ENCODE measurements at places on chromosomes 11 and 22.
A peak's percentile ranks its signal among the peaks of the same experiment; 100 is the strongest.

DNA sequence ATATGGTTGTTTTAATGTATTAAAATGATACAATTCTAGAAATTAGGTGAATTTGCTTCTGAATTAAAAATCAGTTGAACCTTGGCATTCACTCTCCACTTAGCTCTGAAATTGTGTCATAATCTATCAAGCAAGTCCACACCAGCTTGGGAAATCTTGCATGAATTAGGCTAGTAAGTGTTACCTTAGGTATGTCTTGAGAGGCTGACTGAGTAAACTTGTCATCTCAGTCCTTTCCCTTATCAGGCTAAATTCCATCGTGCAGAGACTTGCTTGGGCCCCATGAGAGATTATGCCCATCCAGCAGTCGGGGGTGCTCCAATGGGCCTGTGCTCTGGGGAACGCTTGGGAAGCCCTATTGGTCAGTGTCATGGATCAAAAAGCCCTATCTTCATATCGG lies 33.9 kb upstream of the ST14 start:
- no peak for DNase-seq

GRCh38 chr11:111923351-111923788 lies 4.7 kb downstream of the C11orf52 start:
- peak; percentile 68 for DNase-seq

GRCh38 chr11:126720539-126721235 lies 279.9 kb downstream of the KIRREL3 start:
- peak; percentile 39 for DNase-seq

- peak; percentile 12 for DNase-seq
These were observed 291.3 kb downstream of the TBC1D22A start for GRCh38 chr22:47053726-47054141.

- DNase-seq: no peak
These were observed 484.0 kb downstream of the NTM start for GRCh38 chr11:131854391-131854790.

GRCh38 chr11:29243616-29244015 lies 773.2 kb downstream of the KCNA4 start:
- peak; percentile 8 for DNase-seq

GRCh38 chr22:20550851-20551744 lies 43.7 kb downstream of the MED15 start:
- DNase-seq: peak; percentile 97

GRCh38 chr22:38435010-38435409 lies 20.0 kb downstream of the KCNJ4 start:
- no peak for DNase-seq

GRCh38 chr11:125305345-125305744 lies 140.8 kb downstream of the PKNOX2 start:
- DNase-seq: no peak

- DNase-seq: peak; percentile 19
These were observed 153.1 kb downstream of the UVRAG start for GRCh38 chr11:75968021-75968625.

- DNase-seq: peak; percentile 65
These were observed 8.3 kb upstream of the PIM3 start for GRCh38 chr22:49951986-49952896.

DNA sequence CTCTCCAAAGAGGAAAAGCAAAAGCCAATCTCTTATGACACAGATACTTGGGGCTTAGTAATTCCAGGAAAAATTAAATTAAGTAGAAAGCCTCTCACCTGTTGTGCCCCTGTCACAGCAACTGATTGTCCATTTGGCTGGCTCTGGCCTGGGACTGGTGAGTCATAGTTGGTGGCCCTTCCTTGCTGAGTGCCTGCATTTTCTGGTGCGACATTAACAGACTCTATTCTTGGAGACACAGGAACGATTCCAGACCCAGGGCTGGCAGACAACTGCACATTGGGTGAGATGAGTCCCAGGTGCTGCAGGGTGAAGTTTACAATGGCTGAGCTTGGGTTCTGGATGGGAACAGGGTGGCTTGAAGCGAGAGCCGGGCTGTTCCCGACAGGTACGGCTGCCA lies 15.6 kb downstream of the E2F8 start:
- DNase-seq: no peak

- no peak for DNase-seq
These were observed 57.7 kb downstream of the CABIN1 start for GRCh38 chr22:24068717-24069297.

DNA sequence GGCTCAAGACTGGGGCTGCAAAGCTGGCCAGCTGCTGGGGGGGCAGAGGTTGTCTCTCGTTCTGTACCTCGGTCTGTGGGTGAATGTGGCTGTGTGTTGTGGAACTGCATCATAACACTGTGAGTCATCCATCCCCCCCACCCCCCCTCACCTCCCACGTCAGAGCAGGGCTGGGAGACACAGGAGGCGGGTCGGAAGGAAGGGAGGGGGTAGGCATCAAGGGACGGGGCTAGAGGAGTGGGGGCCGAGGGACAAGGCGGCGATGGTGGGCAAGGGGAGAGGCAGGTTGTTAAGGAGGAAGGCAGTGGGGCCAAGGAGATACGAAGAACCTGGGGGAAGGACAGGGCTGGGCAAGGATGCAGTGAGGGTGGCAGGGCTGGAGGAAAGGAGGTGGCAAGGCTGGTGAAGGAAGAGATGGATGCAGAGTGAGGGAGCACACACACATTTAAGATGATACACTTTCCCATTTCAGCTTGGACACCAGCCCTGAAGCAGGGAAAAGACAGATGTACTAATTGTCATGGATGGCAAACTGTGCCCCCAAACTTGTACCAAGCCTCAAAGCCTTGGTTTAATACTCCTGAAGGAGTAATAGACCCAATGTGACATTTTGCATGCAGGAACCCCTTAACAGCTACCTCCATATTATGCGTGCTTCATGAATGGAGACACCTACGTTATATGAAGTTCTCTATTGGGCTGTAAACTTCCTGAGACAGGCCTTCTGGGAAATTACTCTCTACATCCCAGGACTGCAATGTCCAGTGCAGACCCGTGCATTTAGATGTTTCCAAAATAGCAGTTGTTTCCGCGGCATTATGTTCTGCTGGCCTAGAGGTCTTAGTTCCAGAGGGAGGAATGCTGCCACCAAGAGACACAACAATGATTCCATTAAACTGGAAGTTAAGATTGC lies at the start of gene YPEL4:
TSS of gene YPEL4 (minus strand) at position 87 of the 913 bp plus-strand sequence. CDS start 2,805 bp downstream, outside the sequence.
- peak; percentile 88 for DNase-seq

DNA sequence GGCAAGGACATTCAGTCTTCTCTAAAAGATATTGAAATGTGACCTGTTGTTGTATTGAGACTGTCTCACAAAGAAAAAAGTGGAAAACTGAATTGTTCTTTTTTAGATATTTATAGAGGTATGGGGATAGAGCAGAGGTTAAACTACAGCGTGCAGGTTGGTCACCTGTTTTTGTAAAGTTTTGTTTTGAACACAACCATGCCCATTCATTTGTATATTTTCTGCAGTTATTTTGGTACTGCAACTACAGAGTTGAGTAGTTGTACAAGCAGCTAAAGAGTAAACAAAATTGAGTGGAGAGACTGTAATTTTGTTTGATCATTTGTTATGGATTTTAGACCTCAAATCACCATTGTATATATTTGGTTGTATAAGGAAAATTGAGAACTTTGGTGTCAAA lies 11.3 kb downstream of the EED start:
- DNase-seq: no peak

GRCh38 chr11:111918390-111919256 lies at the start of gene C11orf52:
TSS of gene C11orf52 (plus strand) at chr11:111918913. CDS start at chr11:111918973, 60 bp downstream.
- DNase-seq: peak; percentile 66

DNA sequence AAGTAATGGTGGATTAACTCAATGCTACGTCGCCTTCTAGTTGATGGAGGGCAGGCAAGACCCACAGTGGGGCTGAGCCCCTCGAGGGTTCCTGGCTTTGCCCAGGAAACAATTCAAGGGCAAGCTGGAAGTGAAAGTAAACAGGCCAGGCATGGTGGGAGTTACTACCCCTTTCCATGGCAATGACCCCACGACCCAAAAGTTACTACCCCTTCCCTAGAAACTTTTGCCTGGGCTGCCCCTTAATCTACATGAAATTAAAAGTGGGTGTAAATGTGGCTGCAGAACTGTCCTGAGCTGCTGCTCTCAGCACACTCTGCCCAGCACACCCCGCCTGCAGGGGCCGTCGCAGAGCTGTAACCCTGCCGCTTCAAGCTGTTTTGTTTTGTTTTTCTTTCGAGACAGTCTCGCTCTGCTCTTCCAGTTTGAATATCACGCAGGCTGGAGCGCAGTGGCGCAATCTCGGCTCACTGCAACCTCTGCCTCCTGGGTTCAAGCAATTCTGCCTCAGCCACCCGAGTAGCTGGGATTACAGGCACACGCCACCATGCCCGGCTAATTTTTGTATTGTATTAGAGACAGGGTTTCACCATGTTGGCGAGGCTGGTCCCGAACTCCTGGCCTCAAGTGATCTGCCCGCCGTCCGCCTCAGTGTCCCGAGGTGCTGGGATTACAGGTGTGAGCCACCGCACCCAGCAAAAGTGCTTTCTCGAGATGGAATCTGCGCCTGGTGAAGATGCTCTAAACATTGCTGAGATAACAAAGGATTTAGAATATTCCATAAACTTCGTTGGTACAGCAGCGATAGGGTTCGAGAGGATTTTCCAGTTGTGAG lies 5.9 kb upstream of the RNH1 start:
- no peak for DNase-seq
